Stimulated activated CD4-positive, alpha-beta T cell treated with anti-CD3 and anti-CD28 coated beads, Interleukin-15, amount 100 ng/mL, for 1 hour (primary cell): ENCODE measurements at places on chromosomes 7 and 10.

DNA sequence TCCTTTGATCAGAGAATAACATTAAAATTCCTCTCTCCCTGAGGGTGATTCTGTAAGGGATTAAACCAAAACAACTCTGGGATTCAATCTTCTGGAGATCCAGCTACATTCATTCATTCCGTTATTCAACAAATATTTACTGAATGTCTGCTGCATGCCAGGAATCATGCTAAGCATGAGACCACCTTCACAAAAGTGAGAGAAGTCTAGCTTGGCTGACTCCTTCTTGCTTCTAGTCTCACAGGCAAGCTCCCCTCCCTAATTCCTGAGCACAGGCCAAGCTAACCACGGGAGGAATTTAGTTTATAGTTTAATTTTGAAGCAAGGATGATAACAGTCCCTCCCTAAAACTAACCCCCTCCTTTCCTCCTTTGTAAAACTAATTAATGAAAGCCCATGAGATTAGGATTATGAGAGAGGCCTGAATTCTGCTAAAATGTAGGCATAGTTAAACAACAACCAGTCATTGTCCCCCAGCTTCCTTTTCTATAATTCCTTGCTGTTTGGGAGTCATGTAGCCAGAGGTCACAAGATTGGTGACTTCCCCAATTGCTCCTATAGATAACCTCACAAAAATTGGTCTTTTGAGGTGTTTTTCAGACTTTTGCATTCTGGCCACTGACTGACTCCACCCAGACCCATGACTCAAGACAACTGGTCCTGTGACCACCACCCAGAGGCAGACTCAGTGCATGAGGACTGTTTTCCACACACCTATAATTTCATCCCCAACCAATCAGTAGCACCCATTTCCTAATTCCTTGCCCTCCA, 113.5 kb downstream of the ITGB8 start:
- DNase-seq, result no peak

- DNase-seq, result no peak
These were observed 83.6 kb downstream of the SEMA3C start for GRCh38 chr7:80835251-80835650.

DNA sequence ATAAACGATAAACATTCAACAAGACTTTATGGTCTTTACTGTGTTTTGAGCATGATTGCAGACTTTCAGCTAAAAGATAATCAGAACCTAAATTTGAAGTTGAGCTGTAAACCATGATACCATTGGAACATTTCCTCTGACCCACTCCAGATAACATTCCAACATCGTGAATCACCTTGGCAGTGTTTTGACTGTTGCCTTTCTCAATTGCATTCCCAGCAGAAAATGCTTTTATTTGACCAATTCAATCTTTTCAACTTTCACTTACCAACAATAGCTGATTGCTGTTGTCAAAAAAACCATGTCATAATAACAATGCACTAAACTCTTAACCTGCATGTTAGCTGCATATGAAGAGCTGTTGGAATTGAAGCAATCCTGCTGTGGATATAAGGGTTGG, 165.5 kb downstream of the MDFIC start:
- no peak for DNase-seq

- no peak for DNase-seq
These were observed 7.1 kb downstream of the PCGF5 start for GRCh38 chr10:91227576-91227975.

- DNase-seq, result no peak
These were observed at the start of gene LDB3 for GRCh38 chr10:86668297-86669165. Gene LDB3 (plus strand): TSS chr10:86668511. CDS start chr10:86668692, 181 bp downstream.

DNA sequence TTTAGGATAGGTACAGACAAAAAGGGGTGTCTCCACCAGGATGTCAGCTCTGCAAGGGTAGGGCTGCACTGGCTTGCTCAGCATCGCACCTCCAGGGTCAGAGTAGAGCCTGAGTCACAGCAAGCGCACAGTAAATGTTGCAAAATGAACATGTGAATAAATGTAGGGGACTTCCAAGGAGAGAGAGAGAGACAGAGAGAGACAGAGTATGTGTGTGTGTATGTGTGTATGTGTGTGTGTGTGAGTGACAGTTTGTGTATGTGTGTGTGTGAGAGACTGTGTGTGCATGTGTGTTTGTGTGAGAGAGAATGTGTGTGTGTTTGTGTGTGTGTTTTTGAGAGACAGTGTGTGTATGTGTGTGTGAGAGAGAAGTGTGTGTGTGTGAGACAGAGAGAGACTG, 163.3 kb downstream of the RPS24 start:
- no peak for DNase-seq

DNA sequence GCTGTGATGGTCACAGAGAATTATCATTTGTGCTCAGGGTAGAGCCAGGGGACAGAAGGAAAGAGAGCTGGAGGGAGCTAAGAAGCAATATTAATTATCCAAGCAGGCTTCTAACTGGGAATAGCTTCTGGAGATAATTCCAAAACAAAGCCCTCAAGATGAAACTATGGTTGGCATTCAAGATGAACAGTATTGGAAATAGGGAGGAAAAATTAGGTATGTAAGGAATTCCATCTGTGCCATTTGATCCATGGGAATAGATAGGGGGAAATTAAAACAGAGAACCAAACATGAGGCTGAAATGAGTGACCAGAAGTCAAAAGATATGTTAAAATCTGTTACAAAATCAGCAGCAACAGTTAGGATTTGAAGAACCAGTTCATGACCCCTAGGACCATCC, 75.3 kb downstream of the NDUFB2 start:
- no peak for DNase-seq

- no peak for DNase-seq
These were observed 43.3 kb downstream of the DGKB start for GRCh38 chr7:14859267-14859666.

- DNase-seq, result no peak
These were observed 101.5 kb upstream of the SHH start for GRCh38 chr7:155913719-155914118.

DNA sequence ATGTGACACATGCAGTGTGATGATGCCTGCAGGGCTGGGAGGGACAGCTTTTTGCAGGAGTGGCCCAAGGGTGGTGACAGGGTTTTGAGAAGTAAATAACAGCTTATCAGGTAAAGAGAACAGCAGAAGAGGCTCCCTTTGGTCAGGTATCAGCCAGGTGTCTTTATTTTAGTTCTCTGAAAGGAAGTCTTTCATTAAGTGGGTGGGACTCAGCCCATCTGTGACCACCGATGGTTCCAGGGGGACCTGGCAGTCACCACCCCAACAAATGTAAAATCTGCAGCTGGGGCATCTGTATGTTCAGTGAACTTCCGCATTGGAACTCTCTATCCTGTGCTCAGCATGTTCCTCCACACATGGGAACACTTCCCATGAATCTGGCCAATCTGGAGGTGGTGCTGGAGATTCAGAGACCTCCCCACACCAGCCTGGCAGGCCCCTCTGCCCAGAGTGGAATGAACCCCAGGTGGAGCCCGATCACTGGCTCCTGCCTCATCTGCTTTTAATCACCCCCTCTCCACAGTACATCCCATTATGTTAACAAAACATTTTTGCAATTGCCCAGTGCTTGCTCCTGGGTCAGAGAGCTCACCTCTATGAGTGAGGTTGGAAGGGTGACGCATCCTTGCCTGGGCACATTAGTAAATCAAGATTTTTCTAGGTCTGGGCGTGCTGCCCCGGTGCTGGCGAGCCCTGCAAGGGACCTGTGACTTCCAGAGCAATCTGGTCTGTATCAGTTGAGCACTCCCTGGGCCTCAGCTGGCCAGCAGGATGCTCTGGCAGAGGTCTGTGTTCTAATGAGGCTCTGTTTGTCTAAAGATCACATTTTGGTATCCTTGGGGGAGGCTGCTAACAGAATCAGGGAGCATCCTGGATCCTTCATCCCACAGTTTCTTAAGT, 140.4 kb upstream of the GDF10 start:
- DNase-seq, result no peak

DNA sequence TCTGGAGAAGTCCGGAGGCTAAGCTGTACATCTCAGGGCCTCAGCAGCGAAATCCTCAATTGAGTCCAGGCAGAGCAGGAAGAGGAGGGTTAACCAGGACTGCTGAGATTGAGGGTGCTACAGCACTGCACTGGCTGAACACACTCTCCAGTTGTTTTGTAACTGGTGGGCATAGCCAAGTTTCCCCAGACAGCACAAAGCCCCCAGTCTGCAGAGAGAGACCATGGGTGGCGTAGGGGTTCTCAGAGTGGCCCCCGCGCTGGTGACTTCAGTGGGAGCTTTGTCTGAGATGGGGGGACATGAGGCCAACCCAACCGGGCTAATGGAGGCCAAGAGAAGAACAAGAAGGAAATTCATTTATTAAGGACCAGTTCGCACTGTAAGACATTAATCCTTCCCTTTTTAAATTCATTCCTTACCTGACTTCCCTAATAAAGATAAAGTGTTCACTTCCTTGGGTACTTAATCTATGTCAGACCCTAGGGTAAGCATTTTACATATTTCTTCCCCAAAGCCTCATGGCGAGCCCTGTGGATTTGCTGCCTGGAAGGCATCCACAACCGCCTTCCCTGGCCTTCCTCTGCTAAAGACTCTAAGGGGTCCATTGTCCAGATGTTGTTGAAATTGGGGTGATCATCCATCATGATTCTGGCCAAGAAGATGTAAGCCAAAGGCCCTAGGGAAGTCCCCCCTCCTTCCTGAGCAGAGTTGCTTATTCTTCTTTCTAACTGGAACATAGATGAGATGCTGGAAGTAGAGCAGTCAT, 121.4 kb upstream of the CHST15 start:
- DNase-seq, result no peak

GRCh38 chr10:18472977-18473376, 178.4 kb downstream of the NSUN6 start:
- no peak for DNase-seq

- no peak for DNase-seq
These were observed 123.3 kb downstream of the WDFY4 start for GRCh38 chr10:48807791-48808470.

GRCh38 chr10:103838862-103839518, 16.4 kb downstream of the SH3PXD2A start:
- DNase-seq, result no peak

- no peak for DNase-seq
These were observed 151.3 kb upstream of the KMT2E start for GRCh38 chr7:104862719-104863118.

- no peak for DNase-seq
These were observed 28.9 kb upstream of the DDC start for GRCh38 chr7:50594136-50594535.

GRCh38 chr7:26609532-26609931, 254.9 kb downstream of the SKAP2 start:
- DNase-seq, result no peak

DNA sequence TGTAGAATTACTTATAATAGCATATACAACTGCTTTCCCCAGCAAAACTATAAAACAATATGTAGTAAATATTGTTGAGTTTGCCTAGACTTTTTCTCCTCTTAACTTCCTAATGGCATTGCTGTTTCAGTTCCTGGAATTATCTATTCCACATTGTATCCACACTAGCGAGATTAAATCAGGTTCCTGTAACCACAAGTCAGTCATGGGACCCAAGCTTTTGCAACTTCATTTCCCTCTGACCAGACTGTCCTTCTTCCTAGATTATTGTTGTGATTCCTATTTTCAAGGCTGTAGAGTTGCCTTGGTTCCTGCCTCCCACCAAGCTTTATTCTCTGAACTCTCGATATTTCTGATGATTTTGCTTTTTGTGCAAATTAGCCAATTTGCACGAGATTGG, 173.3 kb upstream of the ZNF804B start:
- no peak for DNase-seq

- no peak for DNase-seq
These were observed 563.1 kb downstream of the LRMDA start for GRCh38 chr10:75994357-75995040.

DNA sequence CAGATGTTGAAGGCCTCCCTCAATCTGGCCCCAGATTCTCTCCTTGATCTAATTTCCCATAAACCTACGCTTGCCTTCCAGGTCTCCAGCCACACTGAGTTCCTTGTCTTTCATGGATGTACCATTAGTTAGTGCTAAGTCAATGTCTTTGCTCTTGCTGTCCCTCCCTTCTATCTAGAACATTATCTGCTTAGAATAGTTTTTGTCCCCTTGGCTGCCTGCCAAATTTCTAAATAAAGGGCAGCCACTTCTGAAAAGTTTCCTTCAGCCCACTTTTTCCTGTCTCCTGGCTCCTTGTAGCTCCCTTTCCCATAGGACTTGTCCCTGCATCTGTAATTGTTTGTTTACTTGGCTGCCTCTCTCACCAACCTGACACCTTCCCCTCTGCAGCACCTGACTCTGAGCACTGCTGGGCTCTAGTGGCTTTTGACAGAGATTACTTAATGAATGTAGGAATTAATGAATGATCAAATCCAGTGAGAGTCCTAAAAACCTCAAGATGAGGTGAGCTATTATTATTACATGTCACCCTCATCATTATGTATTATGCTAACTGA, 58.3 kb downstream of the CXCL12 start:
- no peak for DNase-seq

GRCh38 chr7:19816128-19816527, 42.7 kb upstream of the TMEM196 start:
- DNase-seq, result no peak

- DNase-seq, result no peak
These were observed 192.7 kb downstream of the FGFR2 start for GRCh38 chr10:121405549-121405948.

DNA sequence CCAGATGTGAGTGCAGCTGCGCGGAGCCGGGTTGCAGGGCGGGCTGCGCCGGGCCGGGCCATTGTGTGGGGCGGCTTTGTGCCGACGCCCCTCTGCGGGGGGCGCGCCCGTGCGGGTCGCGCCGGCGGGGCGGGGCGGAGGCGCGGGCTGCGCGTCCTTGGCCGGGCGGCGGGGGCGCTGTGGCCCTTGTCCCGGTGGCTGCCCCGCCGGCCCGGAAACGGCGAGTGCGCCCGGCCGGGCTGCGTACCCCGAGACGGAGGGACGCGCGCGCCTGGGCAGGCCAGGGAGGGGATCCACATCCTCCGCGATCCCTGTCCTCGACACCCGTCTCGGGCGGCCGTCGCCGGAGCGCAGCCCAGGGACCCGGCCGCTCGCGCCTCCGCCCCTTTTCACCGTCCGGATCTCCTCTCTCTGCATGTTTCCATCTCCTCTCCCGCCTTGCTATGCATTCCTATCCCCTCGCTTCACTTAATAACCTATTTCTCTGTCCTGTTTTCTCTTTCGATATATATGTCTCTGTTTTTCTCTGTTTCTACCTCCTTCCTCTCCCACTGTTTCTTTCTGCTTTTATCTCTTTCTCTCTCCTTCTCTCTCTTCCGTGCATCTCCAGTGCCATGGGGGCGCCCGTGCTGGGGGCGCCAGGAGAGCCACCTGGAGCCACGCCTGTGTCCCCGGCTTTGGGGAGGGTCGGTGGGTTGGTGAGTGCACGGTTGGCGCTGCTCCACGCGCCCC, 765 bp downstream of the PFKFB3 start:
- no peak for DNase-seq

GRCh38 chr7:28364082-28364481, 48.2 kb upstream of the CREB5 start:
- DNase-seq, result no peak

GRCh38 chr7:75033064-75033463, 40.5 kb downstream of the RCC1L start:
- DNase-seq, result no peak

- no peak for DNase-seq
These were observed 191.8 kb downstream of the PTPRN2 start for GRCh38 chr7:158395780-158396278.

DNA sequence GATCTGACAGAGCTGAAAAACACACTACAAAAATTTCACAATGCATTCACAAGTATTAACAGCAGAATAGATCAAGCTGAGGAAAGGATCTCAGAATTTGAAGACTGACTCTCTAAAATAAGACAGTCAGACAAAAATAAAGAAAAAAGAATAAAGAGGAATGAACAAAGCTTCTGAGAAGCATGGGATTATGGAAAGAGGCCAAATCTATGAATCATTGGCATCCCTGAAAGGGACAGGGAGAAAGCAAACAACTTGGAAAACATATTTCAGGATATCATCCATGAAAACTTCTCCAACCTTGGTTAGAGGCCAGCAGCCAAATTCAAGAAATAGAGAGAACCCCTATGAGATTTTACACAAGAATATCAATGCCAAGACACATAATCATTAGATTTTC, 804.8 kb upstream of the IGFBP3 start:
- no peak for DNase-seq
